CD4-positive, alpha-beta T cell (primary cell): ENCODE measurements at places on chromosomes 2 and 18.

DNA sequence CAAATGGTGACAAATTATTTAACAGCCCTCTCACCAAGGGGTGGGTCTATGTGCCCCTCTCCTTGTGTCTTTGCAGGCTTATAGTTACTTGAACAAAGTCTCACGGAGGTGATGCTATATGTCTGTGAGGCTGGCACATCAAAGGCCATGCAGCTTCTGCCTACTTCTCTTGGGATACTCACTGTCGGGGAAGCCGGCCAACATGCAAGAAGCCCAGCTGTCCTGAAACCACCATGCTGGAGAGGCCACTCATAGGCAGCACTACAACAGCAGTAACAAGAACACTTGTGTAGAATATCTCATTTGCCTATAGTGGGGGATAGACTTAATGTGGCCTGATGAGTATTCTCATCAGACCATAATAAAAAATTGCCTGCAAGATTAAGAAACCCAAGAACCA, 233.7 kb upstream of the NCKAP5 start:
- no peak for DNase-seq
- H3K27me3 ChIP-seq = peaks cover 6% of the 10 kb centered on the region
- H3K4me1 ChIP-seq = no peaks in the 10 kb centered on the region
- no peak overlapping the region for H3K27ac ChIP-seq

- no peak overlapping the region for H3K4me3 ChIP-seq
- H3K36me3 ChIP-seq = no peaks in the 10 kb centered on the region
- no peak for DNase-seq
- no peaks in the 10 kb centered on the region for H3K27me3 ChIP-seq
These were observed 774.3 kb upstream of the HS6ST1 start for GRCh38 chr2:129092956-129093355.

GRCh38 chr2:67581751-67582150, 184.6 kb downstream of the ETAA1 start:
- H3K36me3 ChIP-seq = no peaks in the 10 kb centered on the region
- H3K27me3 ChIP-seq = no peaks in the 10 kb centered on the region
- no peak overlapping the region for H3K27ac ChIP-seq

DNA sequence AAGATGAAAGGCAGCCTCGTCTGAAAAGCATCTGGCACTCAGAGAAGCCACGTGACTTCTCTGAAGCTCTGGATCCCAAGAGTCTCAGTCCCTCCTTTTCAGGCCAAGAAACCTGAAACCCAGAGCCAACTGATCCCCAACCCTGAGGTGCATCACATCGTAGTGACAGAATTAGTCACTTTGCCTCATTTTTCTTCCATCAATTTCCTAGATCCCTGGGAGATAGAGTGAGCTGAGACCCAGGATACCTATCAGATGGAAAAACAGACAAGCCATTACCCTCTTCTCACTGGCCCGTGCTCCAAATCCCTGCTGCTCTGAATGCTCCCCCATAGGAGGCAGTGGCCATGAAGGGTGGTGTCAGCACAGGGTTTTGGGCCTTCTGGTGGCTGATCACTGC, 113.1 kb downstream of the ALK start:
- H3K36me3 ChIP-seq = no peaks in the 10 kb centered on the region
- no peak overlapping the region for H3K27ac ChIP-seq
- DNase-seq = no peak
- H3K4me1 ChIP-seq = no peaks in the 10 kb centered on the region
- peaks cover 6% of the 10 kb centered on the region for H3K27me3 ChIP-seq
- H3K4me3 ChIP-seq = no peak overlapping the region

DNA sequence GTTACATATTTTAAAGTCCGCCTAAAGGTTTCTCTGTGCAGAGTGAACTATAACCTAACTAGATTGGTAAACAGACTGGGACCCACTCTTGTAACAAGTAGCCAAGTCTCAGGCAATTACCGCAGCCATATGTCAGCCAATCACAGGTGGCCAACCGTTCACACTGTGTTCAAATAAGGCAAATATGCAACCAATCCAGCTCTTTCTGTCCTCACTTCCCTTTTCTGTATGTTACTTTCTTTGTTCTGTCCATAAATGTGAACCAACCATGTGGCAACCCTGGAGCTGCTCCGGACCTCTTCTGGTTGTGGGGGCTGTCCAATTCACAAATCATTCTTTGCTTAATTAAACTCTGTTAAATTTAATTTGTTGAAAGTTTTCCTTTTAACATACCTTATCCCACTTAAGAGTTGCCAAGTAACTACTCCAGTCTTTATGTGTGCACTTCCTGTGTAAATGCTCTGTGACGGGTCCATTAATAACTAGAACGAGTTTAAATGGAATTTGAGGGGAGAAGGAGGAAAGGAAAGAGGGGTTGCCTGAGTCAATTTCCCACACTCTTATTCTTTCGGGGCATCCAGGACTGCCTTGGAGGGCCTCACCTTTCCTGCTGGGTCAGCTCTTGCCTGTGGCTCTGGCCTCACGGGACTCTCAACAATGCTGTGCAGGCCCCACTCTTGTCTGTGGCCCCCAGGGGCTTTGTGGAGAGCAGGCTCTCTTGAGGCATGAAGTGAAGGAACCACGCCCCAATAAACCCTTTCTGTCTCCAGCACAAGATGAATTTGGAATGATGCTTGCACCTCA, 6.6 kb upstream of the RPL37A start:
- H3K27ac ChIP-seq = no peak overlapping the region
- DNase-seq = no peak
- no peaks in the 10 kb centered on the region for H3K36me3 ChIP-seq
- no peaks in the 10 kb centered on the region for H3K27me3 ChIP-seq

DNA sequence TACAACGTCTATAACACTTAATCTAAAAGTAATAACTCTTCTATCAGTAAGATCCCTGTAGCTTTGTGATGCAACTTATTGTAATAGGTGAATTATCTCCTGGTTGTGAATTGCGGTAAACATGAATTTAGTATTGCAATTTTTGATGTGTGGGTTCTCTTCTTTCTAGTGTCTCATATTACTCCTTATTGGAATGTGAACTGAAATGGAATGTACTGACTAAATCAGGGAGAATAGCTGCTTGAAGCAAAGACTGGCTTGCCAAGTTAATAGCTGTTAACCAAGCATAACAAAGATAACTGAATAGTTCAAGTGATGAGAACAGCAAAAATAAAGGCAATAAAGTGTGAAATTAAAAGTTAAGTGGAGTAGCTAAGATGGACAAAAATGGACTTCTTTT, 60.5 kb upstream of the TFPI start:
- no peaks in the 10 kb centered on the region for H3K4me1 ChIP-seq
- DNase-seq = no peak
- no peaks in the 10 kb centered on the region for H3K27me3 ChIP-seq
- no peak overlapping the region for H3K4me3 ChIP-seq
- no peak overlapping the region for H3K27ac ChIP-seq

GRCh38 chr2:95351598-95351915, 51.0 kb upstream of the FAHD2A start:
- no peaks in the 10 kb centered on the region for H3K4me1 ChIP-seq
- H3K27ac ChIP-seq = no peak overlapping the region
- peaks cover 21% of the 10 kb centered on the region for H3K27me3 ChIP-seq
- no peak overlapping the region for H3K4me3 ChIP-seq
- no peak for DNase-seq
- no peaks in the 10 kb centered on the region for H3K36me3 ChIP-seq

DNA sequence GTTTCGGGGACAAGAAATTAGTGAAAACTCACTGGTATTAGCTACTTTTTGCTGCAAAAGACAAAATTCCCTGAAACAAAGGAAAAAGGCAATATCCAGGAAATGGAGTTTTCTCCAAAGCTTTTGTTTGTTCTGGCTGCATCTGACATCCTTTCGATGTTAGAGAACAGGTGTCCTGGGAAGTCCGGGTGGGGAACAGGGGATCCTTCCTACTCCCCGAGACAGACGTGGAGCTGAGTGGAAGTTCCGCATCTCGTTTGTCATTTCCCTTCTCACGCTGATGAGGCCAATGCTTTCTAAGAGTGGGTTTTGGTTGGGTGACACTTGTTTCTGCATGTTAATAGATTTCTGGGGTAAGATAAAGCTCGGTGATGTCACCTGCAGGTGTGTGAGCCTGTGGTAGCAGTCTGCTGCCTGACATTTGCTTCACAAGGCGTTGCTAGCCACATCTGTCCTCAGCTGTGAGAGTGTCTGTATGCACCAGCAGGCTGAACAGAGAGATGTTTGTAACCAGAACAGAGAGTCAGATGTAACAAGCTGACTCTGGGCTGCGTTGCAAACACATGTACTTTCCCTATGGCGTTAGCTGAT, 125.9 kb downstream of the ACOXL start:
- peaks cover 45% of the 10 kb centered on the region for H3K4me1 ChIP-seq
- H3K4me3 ChIP-seq = peak overlapping the region; percentile 27
- H3K36me3 ChIP-seq = no peaks in the 10 kb centered on the region
- H3K27ac ChIP-seq = peak overlapping the region; percentile 73
- H3K27me3 ChIP-seq = no peaks in the 10 kb centered on the region
